WTC11 (cell line): ENCODE measurements at places on chromosomes 16 and 17. TPM values are rescaled to one million over a fixed set of nuclear protein-coding genes. Genes with fewer than 3 reads are reported as not detected.

DNA sequence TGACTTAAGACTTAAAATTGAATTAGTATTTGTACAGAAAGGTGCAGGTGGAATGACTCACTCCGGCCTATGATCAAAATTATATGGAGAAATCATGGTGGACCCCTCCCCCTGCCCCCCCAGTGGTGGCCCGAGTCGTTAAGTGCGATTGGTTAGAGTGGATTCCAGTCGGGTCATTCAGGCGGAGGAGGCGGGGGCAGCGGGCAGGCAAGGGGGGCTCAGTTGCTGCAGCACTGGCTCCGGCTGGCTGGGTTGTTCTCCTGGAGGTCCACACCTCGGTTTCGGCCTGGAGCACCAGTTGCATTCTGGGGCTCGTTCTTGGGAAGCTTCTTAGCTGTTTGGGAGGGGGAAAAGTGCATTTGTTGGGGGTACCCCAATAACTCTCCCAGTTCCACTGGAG, 3.0 kb downstream of the HSPB9 start:
- no peak overlapping the region for H3K4me3 ChIP-seq
- DNase-seq, result no peak
- H3K4me1 ChIP-seq, result peaks cover 20% of the 10 kb centered on the region
- no peak overlapping the region for H3K27ac ChIP-seq
- H3K36me3 ChIP-seq, result peaks cover 44% of the 10 kb centered on the region
- H3K27me3 ChIP-seq, result no peaks in the 10 kb centered on the region

- no peak within 1 kb of the TSS for H3K27ac ChIP-seq
- DNase-seq, result no peak
- H3K27me3 ChIP-seq, result no peaks in the 10 kb centered on the region
- no peak within 1 kb of the TSS for H3K4me3 ChIP-seq
- no peaks in the 10 kb centered on the region; the same call in 1 of the 2 replicates for H3K36me3 ChIP-seq
These were observed at the start of gene GDPD3 for GRCh38 chr16:30113031-30113710. Gene GDPD3, minus strand, starts transcription at chr16:30113537. Its CDS starts 59 bp downstream, at chr16:30113478.

- no peaks in the 10 kb centered on the region for H3K27me3 ChIP-seq
- no peak for DNase-seq
- no peak overlapping the region for H3K4me3 ChIP-seq
- peaks cover 36% of the 10 kb centered on the region for H3K4me1 ChIP-seq
These were observed 3.3 kb upstream of the N4BP1 start for GRCh38 chr16:48613061-48613957.

DNA sequence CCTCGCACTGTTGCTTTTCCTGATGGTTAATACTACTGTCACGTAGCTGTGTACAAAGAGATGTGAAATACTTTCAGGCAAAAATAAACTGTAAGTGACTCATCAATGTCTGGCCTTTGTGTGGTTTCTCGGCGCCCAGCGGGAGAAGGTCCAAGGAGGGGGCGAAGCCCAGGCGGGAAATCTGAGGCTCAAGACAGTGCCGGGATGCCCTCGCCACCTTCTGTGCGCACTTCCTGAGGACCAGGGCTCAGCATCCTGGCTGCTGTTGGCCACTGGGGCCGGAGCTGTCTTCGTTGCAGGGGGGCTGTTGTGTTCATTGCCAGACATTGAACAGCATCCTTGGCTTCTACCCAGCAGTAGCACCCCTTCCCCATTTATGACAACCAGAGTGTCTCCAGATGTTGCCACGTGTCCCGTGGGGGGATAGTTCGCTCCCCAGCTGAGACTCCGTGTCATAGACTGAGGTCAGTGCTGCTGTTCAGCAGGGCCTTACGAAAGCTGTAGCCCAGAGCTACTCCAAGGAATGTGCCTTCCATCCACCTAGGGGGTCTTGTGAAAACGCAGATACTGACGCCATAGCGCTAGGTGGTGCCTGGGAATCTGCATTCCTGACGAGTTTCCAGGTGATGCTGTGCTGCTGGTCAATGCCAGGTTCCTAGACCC, 67.3 kb upstream of the PLCG2 start:
- no peaks in the 10 kb centered on the region for H3K27me3 ChIP-seq
- H3K4me3 ChIP-seq, result peak overlapping the region; percentile 40
- peaks cover 62% of the 10 kb centered on the region for H3K4me1 ChIP-seq
- H3K27ac ChIP-seq, result peak overlapping the region; percentile 68; the same call in 1 of the 2 replicates
- peaks cover 16% of the 10 kb centered on the region for H3K36me3 ChIP-seq

DNA sequence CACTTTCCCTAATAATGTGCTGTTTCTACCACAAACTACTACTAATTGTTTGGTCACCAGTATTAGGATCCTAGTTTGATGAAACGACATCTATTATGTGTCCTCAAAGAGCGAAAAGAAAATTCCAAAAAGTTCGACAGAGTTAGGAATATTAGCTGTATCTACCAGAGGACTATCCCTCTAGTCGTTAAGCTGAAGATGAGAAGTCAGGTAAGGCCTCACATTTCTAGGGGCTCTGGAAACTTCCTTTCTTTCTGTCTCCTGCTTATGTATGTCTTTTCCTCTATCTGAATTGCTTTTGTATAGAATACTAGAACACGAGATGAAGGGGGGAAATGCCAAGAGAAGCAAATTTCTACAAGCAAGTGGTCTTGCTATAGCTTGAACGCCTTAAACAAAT, 1.6 kb downstream of the GLG1 start:
- H3K4me1 ChIP-seq, result peaks cover 52% of the 10 kb centered on the region
- no peak for DNase-seq
- peaks cover 3% of the 10 kb centered on the region; the same call in 1 of the 2 replicates for H3K36me3 ChIP-seq
- H3K27ac ChIP-seq, result peak overlapping the region; percentile 76; the same call in 1 of the 2 replicates
- no peaks in the 10 kb centered on the region for H3K27me3 ChIP-seq
- peak overlapping the region; percentile 86 for H3K4me3 ChIP-seq

DNA sequence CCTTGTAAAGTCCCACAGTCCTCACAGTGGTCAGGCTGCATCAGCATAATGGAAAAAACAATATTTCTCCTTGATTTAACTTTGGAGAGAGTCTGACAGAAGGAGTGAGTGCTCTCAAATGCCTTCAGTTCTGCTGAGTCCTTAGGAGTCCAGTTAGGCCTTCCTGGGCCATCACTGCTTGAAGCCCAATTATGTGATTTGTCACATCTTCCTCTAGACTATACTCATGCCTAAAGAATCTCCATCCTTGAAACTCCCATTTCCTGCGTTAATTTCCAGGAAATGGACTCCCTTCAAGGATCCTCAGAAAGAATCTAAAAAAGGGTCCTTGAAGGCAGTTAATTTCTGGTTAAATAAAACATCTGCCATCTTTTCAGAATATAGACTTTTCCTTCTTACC, 52.8 kb downstream of the SLFN5 start:
- H3K27me3 ChIP-seq, result peaks cover 57% of the 10 kb centered on the region
- H3K4me1 ChIP-seq, result no peaks in the 10 kb centered on the region
- no peak overlapping the region for H3K27ac ChIP-seq
- no peak for DNase-seq

DNA sequence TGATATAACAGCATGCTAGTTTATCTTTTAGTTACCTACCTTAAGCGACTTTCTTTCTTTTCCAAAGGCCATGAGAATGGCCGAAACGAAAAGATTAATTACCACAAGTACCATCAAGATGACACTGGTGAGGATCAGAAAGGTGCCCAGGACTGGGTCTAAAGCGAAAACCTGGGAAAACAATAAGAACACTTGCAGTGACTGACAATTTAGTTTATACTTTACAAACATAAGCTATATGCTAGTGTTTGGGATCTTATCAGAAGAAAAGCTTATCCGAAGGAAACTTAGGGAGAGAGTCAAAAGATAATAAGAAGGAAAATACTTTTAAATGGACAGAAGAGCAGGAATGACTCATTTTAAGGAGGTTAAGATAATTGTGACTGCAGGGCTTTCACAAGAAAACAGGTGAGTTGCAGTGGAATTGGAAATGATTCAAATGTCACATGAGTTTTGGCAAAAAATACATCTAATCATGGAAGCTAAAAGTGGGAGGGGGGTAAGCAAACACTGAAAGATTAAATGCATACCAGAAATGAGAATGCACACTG, 34.8 kb downstream of the IST1 start:
- no peak overlapping the region for H3K4me3 ChIP-seq
- no peaks in the 10 kb centered on the region for H3K4me1 ChIP-seq
- H3K27me3 ChIP-seq, result no peaks in the 10 kb centered on the region

DNA sequence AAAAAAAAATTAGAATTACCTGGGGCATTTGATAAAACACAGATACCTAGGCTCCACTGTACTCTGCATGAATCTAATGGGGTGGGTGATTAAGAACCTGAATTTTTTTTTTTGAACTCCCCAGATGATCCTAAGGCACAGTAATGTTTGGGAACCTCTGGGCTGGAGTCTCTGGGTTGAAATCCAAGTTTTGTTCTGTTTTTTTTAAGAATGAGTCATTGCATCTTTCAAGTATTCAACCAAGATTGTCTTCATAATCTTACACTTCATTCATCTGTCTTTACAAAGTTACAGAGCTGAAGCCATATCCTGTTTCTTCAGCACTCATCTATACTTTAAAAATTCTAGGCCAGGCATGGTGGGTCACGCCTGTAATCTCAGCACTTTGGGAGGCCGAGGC, 52.6 kb downstream of the PIGL start:
- no peak overlapping the region for H3K27ac ChIP-seq
- H3K36me3 ChIP-seq, result peaks cover 3% of the 10 kb centered on the region; the same call in 1 of the 2 replicates
- no peak for DNase-seq
- no peaks in the 10 kb centered on the region for H3K4me1 ChIP-seq

DNA sequence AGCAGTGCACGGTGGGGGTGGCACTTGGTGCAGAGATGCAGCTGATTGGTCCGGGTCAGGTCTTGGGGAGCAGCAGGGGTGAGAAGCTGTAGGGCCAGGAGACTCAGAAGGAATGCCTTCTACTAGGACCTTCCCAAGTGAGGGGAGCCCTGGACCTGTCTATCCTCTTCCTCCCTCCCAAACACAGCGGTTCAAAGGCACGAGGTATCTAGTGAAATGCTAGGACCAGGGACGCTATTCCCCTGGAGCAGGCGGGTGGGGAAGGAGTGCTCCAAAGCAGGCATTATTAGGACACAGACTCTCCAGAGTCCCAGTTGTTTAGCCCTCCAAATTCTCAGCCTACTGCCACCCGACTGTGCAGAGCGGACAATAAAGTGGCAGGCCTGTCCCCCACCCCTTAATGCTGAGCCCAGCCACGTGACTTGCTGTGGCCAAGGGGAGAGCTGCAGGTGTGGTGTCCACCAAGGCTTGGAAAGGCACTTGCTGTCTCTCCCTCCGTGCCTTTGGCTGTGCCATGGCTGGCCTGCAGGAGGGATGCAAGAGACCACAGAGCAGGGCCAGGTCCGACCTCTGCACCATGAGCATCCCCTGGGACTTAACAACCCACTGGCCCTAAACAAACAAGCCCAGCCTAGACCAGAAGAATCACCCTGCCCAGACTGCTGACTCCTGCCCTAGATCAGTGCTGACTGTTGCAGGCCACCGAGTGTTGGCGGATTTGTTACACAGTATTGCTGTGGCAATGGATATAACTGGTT, 97.2 kb downstream of the TBC1D16 start:
- no peaks in the 10 kb centered on the region for H3K27me3 ChIP-seq
- H3K27ac ChIP-seq, result peak overlapping the region; percentile 65
- H3K4me3 ChIP-seq, result no peak overlapping the region

DNA sequence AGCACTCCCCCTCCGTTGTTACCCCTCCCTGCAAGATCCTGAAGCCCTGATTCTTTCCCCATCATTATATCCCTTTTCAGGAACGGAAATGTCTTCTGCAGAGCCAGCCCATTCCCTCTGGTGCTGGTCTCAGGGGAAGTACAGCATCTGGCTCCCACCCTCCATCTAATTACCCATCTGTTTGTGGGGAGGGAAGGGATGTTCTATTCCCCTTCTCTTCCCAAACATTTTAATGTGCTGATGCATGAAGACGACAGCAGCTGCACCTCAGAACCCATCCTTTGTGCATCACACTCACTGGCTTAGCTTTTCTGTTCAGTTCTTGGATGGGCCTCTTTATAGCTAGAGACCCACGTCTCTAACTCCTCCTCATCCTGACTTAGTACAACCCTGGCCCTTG, 367.2 kb downstream of the CDH13 start:
- H3K4me1 ChIP-seq, result no peaks in the 10 kb centered on the region
- H3K4me3 ChIP-seq, result no peak overlapping the region
- H3K36me3 ChIP-seq, result no peaks in the 10 kb centered on the region
- no peak for DNase-seq
- no peaks in the 10 kb centered on the region; the same call in 1 of the 2 replicates for H3K27me3 ChIP-seq
- H3K27ac ChIP-seq, result no peak overlapping the region

DNA sequence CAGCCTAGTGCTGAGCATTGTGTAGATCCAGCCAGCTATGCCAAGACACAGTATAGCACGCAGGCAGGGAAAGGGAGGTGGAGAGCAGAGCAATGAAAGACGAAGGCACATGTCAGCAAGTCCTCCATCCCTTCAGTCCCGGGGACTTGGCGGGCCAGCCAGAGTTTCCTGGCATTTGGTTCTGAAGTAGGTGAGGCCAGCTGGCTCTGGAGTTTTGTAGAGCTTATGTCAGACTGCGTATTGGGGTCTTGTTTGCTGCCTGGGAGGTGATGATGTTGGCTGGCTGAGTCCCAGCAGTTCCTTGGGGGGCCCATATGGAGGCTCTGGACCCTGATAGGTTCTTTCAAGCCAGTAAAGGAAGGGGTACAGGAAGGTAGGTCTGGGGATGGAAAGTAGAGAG, 55.7 kb upstream of the AKTIP start:
- peaks cover 5% of the 10 kb centered on the region; the same call in 1 of the 2 replicates for H3K36me3 ChIP-seq
- H3K27me3 ChIP-seq, result no peaks in the 10 kb centered on the region; the same call in 1 of the 2 replicates
- no peak for DNase-seq
- no peak overlapping the region for H3K4me3 ChIP-seq
- peaks cover 48% of the 10 kb centered on the region for H3K4me1 ChIP-seq
- H3K27ac ChIP-seq, result no peak overlapping the region

GRCh38 chr16:54437401-54437800, 150.8 kb upstream of the IRX3 start:
- DNase-seq, result no peak
- peaks cover 4% of the 10 kb centered on the region; the same call in 1 of the 2 replicates for H3K27me3 ChIP-seq
- no peak overlapping the region for H3K27ac ChIP-seq
- no peaks in the 10 kb centered on the region for H3K36me3 ChIP-seq
- no peaks in the 10 kb centered on the region for H3K4me1 ChIP-seq

GRCh38 chr17:49843774-49844350, 4.0 kb downstream of the TAC4 start:
- DNase-seq, result peak; percentile 72
- peaks cover 8% of the 10 kb centered on the region for H3K4me1 ChIP-seq
- no peak overlapping the region for H3K27ac ChIP-seq

The SRCAP gene
- total RNA-seq, result 54.9 to 58.5 TPM (median 55.8 TPM) in 3 replicates

The TNP2 gene
- not detected in 3 replicates for total RNA-seq

The PPP1R9B gene
- 20.4 to 21.7 TPM (median 20.6 TPM) in 3 replicates for total RNA-seq

The CTRB1 gene
- 3.9 to 5.7 TPM (median 5.7 TPM) in 3 replicates for total RNA-seq
